CD4-positive, alpha-beta T cell treated with Interleukin-4 for 1 hour (primary cell): ENCODE measurements at places on chromosomes 4 and X.

DNA sequence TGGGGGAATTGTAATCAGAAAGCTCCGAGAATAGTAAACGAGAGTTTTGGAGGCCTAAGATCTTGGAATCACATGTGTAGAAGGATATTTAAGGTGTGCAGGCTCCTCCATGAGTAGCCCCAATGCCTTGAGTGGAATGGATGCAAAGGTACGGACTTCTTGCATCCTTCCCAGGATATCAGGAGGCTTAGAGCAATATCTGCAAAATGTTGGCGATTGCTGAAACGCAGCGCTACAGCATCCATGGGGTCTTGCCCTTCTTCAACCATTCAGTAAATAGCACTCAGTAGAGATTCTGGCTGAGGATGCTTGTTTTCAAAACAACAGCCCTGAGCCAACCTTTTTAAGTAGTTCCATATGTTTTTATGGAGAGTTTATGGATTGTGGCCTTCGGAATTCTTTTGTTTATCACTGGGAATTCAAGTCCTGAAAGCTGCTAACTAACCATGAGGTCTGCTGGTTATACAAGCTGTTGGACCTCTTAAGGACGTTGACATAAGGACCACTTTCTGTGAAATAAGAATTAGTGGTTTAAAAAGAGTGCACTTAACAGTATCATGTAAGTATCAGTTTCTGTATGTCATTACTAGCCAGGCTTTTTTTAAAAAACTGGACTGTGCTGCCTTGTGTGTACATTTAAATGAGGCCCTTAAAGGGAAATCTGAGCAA is 228.8 kb upstream of the PGRMC2 start:
- DNase-seq = no peak

DNA sequence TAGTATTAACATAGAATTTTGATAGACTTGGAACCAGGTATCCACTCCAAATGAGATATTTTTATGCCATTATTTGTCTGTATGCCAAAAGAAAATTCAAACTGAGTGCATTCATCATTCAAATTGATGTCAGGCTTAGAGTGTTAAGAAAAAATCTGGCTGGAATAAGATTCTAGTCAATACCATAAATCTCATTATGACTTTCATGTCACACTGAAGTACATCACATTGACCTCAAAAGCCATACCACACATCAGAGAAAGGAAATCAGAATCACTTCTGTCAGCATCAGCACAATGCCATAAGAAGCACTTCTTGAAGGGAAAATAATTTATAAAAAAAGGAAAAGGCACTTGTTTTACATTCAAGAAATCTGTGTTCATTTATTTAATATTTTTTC is 119.0 kb upstream of the BMP3 start:
- DNase-seq = no peak

DNA sequence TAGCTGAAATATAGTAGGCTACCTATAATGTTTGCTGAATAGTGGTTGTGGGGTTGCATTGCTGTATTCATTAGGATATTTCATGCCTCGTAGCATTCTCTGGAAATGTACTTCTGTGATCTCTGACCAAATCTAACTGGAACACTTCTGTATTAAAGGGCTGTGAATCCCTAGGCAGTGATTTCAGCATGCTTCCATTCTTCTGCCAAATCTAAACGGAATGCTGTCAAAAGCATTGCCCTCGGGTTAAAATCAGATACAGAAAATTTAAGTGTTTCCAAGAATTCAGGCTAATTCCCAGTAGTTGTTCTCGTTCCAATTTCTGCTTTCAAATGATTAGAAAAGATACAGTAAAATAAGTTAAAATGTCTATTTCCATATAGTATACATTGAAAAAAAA is 1847.5 kb upstream of the IGFBP7 start:
- no peak for DNase-seq

DNA sequence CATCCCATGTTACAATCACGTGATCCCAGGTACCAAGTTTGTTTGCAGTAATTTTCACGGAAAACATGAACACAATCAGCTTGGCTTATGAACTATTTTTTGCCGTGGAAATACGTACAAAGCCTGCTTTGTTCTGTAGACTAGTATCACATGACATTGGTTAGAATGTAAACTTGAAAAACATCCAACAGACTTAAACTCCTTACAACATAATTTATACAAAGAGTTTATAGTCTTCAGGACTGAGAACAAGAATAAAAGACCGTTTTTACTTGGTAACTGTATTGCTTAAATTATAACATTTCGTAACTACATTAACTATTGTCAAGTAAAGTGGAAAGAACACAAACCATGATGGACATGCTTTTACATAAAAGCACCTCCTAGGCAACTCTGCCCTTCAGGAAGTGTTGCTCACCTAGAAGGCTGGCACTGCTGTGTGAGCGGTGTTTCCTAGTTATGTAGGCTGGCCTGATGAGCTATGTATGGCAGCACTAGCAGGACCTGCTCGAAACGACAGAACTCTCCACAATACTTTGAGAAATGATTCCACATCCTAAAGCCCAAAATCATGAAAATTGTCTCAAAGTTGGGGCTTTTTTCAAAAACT is 41.8 kb upstream of the WDR1 start:
- DNase-seq = no peak

- DNase-seq = no peak
Measured at GRCh38 chr4:118335774-118336173, 17.0 kb downstream of the PRSS12 start.

DNA sequence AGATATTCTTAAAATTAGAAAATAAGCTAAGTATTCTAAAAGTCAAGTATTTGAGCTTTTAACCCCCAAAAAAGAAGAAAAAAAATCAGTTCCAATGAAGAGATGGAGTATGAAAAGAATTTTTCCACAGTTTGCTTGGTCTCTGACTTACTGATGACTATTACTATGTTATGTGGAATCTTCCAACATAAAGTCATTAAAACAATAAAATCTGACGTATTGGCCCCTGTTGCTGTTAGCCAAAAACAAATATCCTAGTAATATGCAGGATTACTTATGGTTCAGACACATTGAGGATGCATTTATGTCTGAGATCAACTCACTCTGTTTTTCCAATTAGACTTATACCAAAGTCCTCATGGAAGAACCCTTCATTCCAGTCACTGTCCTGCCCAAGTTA is 517.2 kb upstream of the ADGRL3 start:
- DNase-seq = no peak

GRCh38 chr4:100811046-100811445 is 293.2 kb upstream of the EMCN start:
- DNase-seq = no peak

DNA sequence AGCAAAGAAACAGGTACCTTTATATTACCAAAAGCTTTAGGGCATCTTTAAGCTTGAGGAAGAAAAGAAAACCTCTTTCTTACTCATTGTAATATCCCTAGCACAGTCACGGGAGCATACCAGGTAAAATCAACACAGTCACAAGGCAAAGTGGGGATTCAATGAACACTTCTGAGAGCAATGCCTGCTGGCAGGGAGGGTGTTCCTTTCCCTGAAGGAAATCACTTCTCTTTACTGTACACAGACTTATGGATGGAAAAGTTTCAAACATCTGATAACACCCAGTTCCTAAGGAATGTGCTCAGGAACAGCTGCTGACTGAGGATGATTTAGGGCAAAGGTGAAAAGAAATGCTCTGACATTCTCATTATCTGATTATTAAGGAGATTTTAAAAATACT is 94.8 kb downstream of the MAML3 start:
- DNase-seq = no peak

GRCh38 chr4:166658585-166658984 is 575.7 kb downstream of the SPOCK3 start:
- DNase-seq = no peak

- DNase-seq = peak; percentile 83
Measured at GRCh38 chrX:107712231-107713202, 63.1 kb downstream of the TSC22D3 start.

GRCh38 chr4:8778760-8779159 is 92.9 kb downstream of the HMX1 start:
- DNase-seq = no peak
